Effector memory CD4-positive, alpha-beta T cell (primary cell): ENCODE measurements at places on chromosomes 3 and 15.

DNA sequence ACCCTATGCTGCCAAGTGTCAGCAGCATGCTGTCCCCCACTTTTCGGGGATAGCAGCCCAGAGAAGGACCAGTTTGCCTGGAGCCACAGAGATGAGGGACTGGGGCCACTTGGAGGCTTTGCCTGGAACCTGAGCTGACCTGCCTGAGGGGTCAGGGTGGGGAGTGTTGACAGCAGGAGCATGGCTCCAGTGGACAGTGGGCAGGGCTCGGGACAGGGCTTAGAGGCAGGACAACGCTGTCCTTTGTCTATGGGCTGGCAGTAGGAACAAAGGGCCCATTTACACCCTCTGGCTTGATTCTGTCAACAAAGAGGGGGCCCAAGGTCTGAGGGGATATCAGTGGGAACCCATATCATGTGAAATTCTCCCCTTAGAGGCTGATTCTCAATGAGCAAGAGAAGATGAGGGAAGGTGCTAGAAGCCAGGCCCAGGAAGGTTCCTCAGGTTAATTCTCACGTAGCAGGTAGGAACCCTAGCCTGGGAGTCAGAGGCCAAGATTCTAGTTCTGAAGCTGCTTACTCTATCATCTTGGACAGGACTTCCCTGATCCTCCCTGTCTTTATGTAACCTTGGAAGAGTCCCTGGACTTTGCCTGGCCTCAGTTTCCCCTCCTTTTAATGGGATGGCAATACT lies 29.7 kb upstream of the HHATL start:
- DNase-seq, result no peak

GRCh38 chr3:16338999-16339398 lies 74.0 kb downstream of the OXNAD1 start:
- DNase-seq, result no peak

GRCh38 chr3:51350751-51351150 lies 34.3 kb upstream of the MANF start:
- DNase-seq, result no peak

- DNase-seq, result no peak
These were observed 93.6 kb upstream of the NMNAT3 start for GRCh38 chr3:139771331-139771730.

- DNase-seq, result no peak
These were observed 48.7 kb upstream of the LCTL start for GRCh38 chr15:66614456-66614855.

- DNase-seq, result no peak
These were observed 19.2 kb downstream of the POLG start for GRCh38 chr15:89315375-89315929.

DNA sequence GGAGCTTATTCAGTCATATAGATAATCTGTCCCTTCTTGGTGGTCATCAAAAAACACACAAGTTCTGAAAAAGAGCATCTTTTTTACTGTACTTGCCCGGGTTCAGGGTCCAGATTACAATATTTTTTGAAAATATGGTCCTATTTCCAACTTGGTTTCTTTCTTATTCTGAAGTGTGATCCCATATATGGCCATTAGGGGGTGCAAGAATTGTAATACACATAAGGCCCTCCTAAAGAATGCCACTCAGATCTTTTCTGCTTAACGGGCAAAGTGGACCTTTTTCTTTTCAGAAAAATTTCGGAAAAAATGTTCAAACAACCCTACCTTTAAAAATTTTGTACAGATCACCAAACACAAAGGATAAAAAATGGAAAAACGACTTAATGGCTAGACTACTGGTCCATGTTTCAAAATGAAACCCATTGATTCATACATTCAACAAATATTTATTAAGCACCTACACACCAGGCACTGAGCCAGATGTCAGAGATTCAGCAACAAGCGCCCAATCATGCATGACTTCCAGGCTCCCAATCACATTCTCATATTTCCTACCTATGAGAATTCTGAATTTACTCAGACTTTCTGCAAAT lies 102.0 kb upstream of the MYRIP start:
- DNase-seq, result no peak

- no peak for DNase-seq
These were observed 336.2 kb downstream of the ERC2 start for GRCh38 chr3:56131974-56132590.

DNA sequence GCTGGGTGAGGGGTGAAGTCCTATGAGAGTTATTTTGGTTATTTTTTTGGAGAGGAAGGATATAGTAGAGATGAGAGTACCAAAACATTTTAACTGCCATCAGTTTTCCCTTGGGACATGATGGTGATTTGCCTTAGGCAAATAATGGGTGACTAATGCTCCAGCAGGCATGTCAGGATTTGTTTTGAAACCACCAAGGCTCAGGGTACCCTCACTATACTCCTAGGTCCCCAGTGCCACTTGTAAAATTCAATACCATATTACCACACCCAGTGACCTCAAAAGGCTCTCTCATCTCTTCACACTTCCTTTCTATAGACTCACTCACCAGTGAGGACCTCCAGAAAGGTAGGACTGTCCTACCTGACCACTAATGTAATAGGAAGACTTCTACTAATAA lies 83.6 kb downstream of the WDR72 start:
- DNase-seq, result no peak

- no peak for DNase-seq
These were observed 18.7 kb downstream of the UQCC5 start for GRCh38 chr3:52555056-52555455.

DNA sequence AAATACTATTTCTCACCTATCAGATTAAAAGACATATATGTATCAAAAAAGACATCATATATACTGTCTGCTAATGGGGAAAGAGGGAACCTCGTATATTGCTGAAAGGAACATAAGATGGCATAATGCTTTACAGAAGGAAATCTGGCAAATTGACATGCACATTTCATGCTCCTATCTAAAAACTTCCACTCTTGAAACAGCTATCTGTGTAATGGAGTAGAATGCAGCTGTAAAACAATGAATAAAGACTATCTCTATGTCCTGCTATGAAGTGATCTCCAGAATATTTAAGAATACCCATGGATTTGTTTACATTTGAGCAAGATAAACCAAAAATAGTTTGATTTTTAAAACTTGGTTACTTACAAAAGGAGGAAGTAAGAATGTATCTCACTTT lies 107.4 kb downstream of the TBL1XR1 start:
- no peak for DNase-seq

- DNase-seq, result no peak
These were observed 733.0 kb downstream of the NTRK3 start for GRCh38 chr15:87523516-87523915.

- DNase-seq, result no peak
These were observed 23.1 kb downstream of the CCDC33 start for GRCh38 chr15:74259292-74259648.

DNA sequence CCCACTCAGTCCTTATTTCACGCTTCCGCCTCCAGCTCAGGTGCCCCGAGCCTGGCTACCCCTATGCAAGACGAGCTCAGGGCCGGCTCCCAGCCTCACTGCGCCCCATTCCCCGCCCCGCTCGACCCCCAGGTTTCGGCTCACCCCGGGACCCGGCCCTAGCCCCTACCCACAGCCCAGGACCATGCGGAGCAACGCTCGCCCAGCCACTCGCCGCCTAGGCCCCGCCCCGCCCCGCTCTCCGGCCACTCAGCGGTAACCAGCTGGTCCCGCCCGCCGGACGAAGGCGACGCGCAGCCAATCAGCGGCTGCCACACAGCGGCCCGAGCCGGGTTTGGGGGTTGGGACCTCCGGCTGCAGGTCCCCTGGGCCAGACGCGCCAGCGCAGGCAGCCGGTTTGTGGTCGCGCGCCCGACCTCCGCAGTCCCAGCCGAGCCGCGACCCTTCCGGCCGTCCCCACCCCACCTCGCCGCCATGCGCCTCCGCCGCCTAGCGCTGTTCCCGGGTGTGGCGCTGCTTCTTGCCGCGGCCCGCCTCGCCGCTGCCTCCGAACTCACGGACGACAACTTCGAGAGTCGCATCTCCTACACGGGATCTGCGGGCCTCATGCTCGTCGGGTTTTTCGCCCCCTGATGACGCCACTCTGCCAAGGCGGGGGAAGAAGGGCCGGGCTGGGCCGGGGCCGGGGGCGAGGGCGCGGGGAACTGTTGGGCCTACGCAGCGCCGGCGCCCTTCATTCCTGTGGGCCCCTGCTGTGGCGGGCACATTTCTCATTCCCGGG lies at the start of gene CATSPER2:
Gene CATSPER2, minus strand, starts transcription at position 196 of the 781 bp plus-strand sequence. CDS start 783 bp downstream, outside the sequence.
- DNase-seq, result no peak

DNA sequence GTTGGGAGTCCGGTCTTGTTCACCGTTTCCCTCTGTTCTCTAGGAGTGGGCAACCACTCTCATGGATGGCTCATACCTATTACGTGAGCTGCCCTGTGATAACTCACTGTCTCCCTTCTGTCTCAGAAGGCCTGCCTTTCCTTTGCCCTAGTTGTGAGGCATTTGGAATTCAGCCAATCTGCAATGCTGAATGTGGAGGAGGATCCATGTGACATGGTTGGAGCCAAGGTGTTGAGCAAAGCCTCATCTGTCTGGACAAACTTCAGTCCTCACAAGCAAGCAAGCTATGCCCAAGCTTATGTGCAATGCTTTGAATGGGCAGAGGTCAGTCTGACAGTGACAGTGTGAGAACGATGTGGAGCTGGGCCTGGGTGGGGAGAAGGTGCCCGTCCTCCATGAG lies 37.8 kb upstream of the ATP10A start:
- DNase-seq, result no peak

DNA sequence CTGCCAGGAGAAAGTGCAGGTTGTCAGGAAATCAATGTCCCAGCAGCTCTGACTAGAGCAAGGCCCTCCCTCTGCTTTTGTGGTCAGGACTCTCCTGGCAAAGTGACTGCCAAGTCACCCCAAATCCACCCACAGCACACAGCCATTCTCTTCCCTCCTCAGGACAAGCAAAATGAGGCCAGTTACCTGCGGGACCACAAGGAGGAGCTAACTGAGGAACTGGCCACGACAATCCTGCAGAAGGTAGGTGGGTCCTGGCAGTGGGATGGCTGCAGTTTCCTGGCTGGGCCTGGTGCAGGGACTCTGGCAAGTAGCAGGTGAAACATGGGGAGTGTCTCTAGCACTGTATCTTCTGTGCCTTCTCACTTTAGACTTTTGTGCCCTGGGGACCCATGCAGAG lies 142.5 kb upstream of the EIF1B start:
- DNase-seq, result no peak

- DNase-seq, result no peak
These were observed 653.1 kb downstream of the RBMS3 start for GRCh38 chr3:29933802-29934490.

GRCh38 chr15:51448622-51449399 lies 107.4 kb downstream of the GLDN start:
- DNase-seq, result no peak

DNA sequence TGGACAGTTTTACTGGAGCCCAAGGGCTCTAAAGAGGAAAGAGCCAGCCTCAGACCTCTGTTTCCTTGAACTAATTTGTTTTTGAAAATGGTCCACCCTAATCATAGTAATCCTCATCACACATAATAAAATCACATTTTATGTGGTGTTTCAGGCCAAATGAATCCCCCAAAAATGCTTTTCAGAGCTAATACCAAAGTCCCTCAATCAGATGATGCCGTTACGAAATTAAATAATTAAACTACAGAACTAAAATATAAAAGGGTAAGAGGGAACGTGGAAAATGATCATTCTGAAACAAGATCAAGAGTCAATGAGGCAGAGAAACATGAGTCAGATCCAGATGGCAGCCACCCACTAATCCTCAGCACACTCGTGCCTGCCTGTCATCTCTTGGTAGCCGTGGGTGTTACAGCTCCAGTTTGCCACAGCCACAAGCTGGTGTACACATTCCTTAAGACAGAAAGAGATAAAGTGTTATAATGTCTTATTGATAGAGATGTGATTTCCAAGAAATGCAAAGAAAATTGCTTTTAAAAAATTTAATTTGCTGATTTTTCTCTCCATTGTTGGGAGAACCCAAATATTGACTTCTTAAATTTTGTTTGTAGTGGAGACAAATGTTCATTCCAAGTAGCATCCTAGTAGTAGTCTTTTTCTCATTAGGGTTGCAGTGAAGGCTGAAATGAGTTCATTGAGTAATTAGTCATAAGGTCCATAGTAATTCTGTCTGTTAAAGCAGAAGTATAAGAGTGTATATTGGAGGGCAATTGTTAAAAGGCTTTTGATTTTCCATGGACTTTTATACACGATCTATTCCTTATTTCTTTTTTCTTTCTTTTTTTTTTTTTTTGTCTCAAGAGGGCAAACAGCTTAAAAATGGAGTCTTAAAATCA lies 104.2 kb downstream of the AGBL1 start:
- no peak for DNase-seq

GRCh38 chr3:163664466-163664865 lies 1413.8 kb downstream of the SI start:
- DNase-seq, result no peak

DNA sequence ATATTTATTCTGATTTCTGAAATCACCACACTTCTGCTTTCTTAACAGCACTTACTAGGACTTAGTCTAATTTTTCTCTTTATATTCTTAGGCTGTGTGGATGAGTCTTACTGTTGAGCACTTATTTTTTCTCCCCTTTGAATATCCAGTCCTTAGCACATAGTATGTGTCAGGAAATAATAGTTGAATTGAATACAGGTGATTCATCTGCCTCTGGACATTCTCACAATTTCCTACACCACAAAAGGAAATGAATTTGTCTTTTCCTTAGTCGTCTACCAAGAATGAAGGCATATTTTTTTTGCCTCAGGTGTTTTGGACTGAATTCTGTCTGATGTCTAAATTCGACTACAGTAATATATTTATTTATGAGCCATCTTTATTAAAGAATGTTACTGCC lies 204.2 kb downstream of the GHSR start:
- no peak for DNase-seq

- DNase-seq, result no peak
These were observed 32.5 kb upstream of the LCTL start for GRCh38 chr15:66598095-66598815.

GRCh38 chr15:98330258-98330657 lies 318.1 kb upstream of the IGF1R start:
- no peak for DNase-seq

GRCh38 chr3:195802795-195803194 lies 8.9 kb downstream of the MUC4 start:
- no peak for DNase-seq

- peak; percentile 37 for DNase-seq
These were observed 31.4 kb downstream of the STARD5 start for GRCh38 chr15:81292523-81293001.

- DNase-seq, result no peak
These were observed 34.4 kb downstream of the PSMD6 start for GRCh38 chr3:63988943-63989342.

DNA sequence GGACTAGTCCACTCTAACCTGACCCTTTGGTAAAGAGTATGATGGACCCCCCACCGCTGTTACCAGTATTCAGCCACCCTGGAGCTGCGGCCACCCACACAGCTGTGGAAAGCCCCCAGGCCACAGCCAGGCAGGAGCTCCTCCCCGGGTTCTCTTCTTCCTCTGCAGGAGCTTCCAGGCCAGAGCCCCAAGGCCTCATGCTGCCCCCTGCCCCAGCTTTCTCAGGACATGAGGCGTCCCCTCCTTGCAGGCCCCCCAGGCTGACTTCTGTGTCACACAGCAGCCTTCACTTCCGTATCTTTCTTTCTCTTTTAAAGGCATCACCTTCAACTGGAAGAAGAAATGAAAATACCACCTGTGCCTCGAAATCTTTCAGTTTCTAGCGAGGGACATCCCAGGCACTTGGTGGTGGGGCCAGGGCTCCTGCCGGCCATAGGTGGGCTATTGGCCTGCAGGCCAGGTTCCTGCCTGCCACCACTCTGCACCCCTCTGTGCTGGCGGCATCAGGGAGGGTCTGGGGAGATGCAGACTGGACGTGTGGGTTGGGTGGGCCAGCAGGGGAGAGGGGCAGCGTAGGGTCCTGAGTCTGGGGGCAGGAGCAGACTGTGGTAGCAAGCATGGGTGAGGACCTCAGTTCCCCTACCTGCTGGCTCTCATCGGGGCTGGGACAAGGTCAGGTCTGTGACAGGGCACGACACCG lies 19.9 kb downstream of the KLF13 start:
- DNase-seq, result no peak

GRCh38 chr3:32403663-32404062 lies 12.0 kb downstream of the CMTM7 start:
- no peak for DNase-seq
